Activated naive CD4-positive, alpha-beta T cell treated with anti-CD3 and anti-CD28 coated beads, Interleukin-2, amount 50 U/mL, for 16 hours (primary cell): ENCODE measurements at places on chromosomes 16 and 17.

DNA sequence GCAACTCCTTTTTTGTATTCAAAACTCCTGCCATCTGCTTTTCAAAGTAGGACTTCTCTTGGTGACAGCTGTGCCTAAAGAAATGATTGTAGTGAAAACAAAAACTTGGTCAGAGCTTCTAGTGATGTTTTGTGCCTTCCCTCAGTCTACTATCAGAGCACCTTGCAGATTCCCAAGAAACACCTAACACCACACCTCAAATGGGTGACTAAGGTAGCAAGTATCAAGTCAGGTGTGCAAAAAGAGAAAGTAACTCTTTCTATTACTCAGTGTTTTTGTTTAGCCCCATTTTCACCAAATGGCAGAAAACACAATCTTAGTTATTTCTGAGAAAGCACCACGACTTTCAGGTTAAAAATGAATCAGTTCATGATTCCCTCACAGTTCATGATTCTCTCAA lies 2.0 kb upstream of the PMFBP1 start:
- no peak for DNase-seq

DNA sequence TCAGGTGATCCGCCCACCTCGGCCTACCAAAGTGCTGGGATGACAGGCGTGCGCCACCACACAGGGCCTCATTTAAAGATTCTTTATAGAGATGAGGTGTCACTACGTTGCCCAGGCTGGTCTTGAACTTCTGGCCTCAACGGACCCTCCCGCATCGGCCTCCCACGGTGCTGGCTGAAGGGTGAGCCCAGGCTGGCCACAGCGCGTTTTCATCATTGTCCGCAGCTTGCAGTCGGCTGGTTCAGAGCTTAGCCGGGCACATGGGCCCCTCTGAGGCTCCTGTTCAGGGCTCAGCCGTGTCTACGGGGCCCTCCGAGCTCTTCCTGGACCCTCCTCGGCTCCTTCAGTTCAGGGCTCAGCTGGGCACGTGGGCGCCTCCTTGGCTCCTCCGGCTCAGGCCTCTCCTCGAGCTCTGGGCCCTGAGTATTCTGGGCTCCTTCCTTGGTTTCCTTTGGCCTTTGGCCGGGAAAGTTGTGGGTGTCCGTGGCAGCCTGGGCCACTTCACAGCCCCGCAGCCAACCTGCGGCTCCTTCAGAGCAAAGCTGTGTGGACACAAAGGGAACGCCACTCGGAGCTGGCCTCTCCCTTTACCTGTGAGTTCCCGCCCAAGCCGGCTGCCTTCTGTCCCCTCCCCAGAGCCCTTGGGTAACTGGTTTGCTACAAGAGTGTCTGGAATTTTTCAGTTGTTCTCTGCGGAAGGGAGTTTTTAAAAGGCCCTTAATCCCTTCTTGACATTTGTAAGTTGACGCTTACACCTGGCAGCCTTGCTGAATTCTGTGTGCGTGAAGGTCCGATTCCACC lies 1.2 kb upstream of the MSLN start:
- no peak for DNase-seq

DNA sequence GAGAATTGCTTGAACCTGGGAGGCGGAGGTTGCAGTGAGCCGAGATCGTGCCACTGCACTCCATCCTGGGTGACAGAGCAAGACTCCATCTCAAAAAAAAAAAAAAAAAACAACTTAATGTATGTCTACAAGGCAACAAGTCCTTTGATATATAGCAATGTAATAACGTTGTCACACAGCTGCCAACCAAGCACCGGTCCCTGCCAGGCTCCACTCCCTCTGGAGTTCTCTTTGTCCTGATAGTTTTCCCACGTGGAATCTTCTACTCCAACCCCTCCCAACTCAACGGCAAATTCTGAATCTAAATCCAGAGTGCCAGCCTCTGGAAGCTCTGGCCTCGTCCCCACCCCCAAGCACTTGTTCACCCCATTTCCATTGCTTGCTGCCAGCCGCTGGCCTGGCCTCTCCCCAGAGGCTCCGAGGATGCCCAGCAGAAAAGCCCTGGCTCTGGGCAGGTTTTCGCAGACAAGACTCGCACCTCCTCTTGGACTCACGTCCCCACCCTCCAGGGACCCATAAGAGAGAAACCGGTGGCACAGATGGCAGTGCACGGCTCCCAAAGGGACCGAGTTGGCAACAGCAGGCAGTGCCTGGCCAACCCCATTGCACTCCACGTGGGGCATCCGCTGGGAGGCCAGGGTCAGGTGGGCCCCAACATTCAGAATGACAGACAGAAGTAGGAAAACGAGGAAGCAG lies 15.9 kb upstream of the CBX2 start:
- DNase-seq = no peak

- DNase-seq = peak; percentile 74
These were observed 209.7 kb downstream of the RBFOX3 start for GRCh38 chr17:79400989-79401703.

DNA sequence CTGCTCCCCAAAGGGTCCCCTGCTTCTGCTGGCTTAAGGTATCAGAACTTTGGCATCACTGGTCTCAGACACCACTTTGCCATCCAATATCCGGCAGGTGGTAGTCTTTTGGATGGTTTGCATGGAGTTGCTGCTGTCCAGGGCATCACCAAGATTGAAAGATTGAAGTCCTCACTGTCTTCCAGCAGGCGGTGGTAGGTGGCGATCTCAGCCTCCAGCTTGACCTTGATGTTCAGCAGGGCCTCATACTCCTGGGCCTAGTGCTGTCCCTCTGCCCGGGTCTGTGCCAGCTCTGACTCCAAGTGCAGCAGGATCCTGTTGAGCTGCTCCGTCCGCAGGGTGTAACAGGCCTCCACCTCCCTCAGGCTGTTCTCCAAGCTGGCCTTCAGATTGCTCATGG lies 43.0 kb upstream of the TMEM97 start:
- DNase-seq = no peak

DNA sequence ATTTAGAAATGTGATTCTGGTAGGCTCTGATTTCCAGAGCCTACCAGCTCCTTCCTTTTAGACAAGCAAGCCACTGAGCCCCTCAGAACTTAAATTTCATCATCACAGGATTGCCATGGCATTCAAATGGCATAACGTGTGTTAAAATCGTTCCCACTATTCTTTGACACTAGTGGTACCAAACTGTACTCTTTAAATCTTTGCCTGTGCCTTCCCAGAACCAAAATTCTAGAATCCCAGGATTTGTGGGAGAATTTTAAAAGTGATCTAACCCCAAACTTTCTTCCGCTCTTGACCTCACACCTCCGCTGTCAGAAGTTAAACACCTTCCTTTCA lies 287 bp upstream of the INTS2 start:
- no peak for DNase-seq

DNA sequence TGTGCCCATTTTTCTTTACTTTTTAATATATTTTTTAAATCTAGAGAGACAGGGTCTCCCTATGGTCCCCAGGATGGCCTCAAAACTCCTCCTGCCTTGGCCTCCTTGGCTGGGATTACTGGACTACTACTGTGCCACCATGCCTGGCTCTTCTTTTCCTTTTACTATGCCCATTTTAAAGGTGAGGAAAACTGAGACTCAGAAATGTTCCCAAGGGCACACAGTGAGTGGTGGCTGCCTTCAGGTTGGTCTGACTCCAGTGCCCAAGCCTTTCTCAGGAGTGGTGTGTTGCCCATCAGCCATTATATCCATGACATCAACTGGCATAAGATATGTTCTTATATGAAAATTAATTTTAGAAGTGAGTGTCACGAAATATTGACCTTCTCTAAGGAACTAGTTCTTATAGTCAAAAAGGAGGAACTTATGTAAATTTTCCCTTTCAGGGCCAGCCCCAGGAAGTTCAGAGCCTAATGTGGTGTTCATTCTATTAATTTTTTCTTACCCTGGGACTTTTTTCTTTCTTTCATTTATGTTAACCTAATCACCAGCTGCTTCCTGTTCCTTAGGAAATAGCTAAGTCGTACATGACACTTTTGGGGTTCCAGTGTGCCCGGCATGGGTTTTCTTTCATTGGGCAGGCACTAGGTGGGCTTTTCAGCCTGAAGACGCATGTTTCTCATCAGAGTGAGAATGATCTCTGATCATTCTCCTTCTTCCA lies 17.9 kb upstream of the SPN start:
- no peak for DNase-seq

DNA sequence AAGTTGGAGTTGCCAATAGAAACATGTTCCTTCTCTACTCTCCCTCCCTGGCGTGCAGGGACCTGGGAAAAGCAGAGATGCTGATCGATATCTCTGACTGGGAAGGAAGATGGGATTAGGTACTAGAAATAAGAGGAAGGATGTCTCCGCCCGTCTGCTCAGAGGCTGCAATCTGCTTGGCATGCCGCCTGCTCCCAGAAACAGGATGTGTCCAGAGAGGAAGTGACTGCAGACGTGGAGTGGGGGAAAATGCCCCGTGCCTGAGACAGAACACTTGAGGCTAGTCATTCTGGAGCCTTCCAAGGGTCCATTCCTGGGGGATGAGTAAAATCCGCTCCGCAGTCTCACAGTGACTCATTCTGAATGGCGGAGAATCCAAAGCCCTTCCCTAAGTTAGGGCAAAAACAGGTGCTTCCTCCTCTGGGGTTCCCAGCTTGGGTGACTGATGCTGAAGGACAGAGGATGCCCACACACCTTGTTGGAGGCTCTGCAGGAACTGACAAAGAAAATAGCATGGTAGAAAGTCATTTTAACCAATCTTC lies 45.0 kb upstream of the SMURF2 start:
- DNase-seq = no peak

DNA sequence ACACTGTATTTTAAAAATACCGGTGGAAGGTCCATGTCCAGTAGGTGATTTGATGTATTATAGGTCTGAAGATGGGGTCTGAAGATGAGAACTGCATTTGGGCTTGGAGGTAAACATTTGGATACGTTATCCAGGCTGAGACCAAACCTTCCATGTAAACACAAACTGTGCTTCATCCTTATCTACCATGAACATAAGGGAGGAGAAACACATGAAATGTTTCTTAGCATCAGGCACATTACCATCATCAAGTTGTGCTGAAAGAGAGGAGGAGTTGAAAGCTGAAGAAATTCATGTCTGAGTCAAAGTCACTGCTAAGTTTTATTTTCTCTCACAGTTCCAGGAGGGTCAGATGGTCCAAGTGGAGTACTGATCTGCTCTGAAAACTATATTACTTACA lies 11.4 kb downstream of the SF3B3 start:
- DNase-seq = no peak

DNA sequence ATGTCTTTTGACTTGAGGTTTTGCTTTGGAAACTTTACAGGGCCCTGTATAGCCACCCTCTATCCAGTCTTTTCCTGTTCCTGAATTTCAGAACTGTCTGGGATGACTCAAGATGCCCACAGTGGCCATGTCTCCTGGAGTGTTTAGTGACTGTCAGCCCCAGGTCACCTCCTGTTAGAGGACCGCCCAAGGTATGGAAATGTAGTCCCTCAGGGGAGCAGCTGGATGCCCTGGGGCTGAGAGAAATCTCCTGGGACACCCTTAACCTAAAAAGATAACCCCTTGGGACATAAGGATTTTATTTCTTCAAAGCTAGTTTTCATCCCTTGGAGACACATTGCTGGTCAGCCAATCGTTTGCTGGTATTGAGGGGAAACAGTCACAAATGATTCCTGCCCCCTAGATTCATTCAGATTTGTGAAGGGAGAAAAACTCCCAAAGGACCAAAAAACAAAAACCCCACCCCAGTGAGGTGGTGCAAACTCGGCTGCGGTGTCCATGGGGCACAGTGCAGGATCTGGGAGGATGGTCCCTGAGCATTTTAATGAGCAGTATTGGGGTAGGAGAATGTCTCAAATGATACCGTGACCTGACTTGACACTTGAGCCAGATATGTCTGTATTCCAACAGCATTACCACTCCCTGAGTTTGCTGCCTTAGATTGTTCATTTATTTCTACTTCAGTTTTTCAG lies 1.7 kb downstream of the ZNF267 start:
- no peak for DNase-seq

DNA sequence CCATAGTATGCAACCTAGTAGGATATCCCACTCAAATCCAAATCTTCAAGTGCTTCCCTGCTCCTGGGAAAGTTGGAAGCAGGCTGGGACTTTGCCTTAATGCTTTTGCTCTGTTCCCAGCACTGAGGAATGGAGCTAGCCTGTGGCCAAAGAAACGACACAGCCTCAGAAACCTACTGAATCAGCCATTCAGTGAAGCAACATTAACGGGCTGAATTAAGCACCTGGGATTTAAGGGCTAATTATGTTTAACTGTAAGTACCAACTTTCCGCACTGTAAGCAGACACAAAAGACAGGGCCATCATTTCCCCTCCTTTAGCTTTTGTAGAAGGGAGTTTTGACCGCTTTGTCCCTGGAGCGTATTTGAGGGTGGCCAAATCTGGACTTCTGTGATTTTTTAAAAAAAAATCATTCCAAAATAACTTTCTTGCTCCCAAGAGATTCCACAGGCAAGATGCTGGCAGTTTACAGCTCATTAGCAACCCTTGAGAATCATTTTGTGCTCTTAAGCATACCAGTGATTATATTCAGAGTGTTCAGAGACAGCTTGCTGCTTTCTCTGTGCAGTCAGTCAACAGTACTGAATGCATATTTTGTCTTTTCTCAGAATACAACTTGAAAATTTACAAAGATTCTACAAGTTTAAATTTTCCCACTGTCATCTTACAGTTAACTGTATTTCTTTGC lies 17.6 kb upstream of the NOL11 start:
- DNase-seq = no peak

DNA sequence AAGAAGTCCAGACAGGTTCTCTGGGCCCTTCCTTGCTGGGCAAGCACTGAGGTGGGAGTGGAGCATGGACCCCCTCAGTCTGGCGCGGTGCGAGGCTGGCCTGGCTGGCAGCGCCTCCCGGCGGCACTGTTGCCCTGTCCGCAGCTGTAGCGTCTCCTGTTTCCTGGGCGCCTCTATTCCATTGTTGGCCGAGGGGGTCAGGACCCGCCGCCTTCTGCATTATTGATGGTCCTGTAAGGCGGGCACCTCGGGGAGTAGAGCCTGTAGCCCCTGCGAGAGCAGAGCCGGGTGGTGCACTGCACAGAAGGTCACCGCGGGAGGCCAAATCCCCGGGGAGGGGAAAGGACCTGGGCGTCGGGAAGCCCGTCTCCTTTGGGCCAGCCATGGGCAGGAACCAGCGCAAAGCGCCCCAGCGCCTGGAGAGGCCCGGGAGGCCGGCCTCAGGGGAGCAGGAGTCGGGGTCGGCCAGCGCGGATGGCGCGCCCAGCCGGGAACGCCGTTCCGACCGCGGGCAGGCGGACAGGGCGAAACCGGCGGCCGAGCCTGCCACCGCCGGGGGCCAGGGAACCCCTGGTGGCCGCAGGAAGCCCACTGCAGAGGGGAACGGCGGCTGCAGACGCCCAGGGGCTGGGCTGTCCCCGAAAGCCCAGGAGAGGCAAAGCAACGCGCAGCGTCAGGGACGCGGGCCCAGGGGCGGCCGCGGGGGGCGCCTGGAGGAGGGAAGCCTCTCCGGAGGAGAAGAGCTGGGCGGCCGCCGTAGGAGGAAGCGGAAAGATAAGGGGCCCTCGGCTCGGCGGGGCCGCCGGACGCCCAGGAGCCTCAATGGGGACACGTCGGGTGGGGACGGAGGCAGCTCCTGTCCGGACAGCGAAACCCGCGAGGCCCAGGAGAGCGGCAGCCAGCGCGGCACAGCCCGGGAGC lies at the start of gene MYO15B:
TSS of gene MYO15B (plus strand) at position 126 of the 921 bp plus-strand sequence. CDS start at position 384, 258 bp downstream.
- DNase-seq = peak; percentile 71

- no peak for DNase-seq
These were observed 31.5 kb upstream of the FBXW10B start for GRCh38 chr17:15650741-15651582.

GRCh38 chr17:58643147-58643546 lies 48.7 kb downstream of the TEX14 start:
- no peak for DNase-seq
